Activated naive CD4-positive, alpha-beta T cell treated with anti-CD3 and anti-CD28 coated beads, Interleukin-2, amount 10 ng/mL, durations not matched to agents 7 days and 5 days (primary cell): ENCODE measurements at places on chromosomes 12 and 14.

- DNase-seq: no peak
Measured at GRCh38 chr12:4787965-4788364, 67.8 kb downstream of the GALNT8 start.

GRCh38 chr14:83461521-83461920, 1927.9 kb upstream of the SEL1L start:
- DNase-seq: no peak

DNA sequence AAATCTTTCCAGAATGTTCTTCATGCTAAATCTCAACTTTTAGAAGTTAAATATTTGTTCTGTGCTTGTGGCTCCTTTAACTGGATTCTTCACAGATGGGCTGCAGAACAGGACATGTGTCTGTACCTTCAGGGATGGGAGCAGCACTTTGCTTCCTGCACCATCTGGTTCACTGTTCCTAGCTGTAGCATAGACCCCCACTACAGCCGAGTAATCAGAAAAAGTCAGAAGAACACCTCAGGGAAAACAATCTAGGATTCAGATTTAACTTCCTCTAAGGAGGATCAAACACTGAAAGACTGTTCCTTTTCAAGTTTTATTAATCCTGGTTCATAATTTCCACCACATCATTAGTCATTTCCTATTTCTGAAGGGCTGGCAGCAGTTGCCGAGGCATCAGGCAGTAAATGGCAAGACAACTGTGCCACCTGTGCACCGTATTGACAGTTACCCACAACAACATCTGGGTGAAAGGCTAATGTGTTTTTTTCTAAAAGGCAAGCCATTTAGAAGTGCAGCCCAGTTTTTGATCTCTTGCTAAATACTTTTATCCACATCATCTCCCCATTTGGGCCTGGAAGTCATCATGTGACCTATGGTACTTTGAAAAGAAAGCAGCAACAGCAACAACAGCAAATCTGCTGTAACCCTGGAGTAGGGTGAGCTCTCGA, 212.8 kb upstream of the BMP4 start:
- no peak for DNase-seq

- peak; percentile 52 for DNase-seq
Measured at GRCh38 chr12:124687917-124688316, 120.5 kb upstream of the NCOR2 start.

DNA sequence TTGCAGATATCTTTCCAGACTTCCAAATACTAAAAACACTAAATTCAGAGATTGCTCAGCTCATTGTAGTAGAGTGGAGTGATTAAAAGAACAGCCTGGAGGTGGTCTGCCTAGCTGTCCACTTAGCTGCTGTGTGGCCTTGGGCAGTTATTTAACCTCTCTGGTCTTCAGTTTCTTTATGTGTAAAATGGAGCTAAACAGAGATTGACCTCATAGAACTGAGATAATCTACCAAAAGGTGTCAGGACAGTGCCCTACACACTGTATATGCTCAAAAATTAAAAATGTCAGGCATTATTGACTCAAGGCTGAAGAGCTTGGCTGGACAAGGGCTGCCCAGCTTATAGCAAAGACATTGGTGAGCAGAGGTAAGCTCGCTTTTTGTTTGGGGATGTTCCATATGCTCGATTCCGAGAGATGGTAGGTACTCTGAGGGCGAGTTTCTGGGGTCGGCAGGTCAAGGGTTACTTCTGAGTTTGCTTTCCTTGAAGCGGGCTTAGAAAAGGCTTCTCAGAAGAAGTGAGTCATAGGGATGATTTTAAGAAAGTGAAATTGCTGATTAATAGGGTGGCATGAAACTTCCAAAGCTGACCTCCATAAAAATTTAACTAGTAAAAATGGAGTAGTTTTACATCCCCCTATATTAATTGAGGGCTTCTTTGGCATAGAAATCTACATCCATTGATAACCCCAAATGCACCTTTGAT, 107.5 kb downstream of the GPATCH2L start:
- DNase-seq: no peak

- no peak for DNase-seq
Measured at GRCh38 chr12:9123781-9124382, 8.2 kb upstream of the A2M start.

DNA sequence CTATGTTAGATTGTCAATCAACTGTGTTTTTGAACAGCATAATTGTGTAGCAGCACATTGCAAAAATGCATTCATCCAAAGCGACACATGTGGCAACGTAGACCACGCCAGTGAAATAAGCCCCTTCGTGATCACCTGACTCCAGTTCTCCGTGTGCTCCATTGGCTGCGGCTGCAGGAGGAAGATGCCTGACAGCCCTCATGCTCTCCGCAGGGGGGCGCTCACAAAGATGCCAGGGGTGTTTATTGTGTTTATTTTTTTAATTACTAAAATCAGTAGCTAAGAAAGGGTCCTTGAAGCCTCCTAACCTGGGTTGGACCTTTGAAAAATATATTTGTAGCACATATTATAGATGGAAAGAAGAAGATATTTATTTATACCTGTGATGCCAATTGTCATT, 116.3 kb downstream of the SLC15A4 start:
- no peak for DNase-seq

DNA sequence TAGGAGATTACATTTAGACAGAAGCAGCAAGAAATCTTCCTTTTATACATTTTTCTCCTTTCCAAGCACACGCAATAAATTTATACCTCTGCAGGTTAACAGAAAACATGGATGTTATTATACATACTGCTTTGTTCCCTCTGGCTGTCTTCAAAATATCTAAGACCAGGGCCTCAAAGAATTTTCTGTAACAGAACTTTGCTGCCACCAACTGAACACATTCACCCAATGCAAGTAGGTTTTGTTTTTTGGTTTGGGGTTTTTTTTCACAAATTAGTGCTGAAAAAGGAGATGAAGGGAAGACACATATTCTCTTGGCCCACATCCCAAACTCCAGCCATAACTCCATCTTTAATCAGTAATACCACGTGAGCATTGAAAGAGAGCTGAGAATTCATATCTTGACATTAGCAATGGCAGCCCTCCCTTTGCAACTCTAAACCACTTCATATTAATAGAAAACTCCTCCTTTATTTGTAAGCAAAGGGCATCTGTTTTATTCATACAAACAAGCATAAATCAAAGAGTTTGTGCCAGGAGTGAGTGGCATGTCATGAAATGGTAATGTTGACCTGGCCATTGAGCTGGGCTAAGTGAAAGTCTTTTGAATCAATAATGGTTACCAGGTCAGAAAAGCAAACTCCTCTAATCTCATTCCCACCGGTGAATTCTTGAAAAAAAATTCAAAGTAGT, 150.8 kb upstream of the FSCB start:
- no peak for DNase-seq

DNA sequence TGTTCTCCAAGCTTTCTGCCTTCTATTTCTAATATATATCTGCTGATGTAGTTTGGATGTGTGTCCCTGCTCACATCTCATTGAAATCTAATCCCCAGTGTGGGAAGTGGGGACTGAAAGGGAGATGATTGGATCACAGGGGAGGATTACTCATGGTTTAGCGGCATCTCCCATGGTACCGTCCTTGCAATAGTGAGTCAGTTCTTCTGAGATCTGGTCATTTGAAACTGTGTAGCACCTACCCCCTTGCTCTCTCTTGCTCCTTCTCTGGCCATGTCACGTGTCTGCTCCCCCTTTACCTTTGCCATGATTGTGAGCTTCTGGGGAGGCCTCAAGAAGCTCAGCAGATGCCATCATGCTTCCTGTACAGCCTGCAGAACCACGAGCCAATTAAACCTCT, 26.2 kb upstream of the ALX1 start:
- DNase-seq: no peak

DNA sequence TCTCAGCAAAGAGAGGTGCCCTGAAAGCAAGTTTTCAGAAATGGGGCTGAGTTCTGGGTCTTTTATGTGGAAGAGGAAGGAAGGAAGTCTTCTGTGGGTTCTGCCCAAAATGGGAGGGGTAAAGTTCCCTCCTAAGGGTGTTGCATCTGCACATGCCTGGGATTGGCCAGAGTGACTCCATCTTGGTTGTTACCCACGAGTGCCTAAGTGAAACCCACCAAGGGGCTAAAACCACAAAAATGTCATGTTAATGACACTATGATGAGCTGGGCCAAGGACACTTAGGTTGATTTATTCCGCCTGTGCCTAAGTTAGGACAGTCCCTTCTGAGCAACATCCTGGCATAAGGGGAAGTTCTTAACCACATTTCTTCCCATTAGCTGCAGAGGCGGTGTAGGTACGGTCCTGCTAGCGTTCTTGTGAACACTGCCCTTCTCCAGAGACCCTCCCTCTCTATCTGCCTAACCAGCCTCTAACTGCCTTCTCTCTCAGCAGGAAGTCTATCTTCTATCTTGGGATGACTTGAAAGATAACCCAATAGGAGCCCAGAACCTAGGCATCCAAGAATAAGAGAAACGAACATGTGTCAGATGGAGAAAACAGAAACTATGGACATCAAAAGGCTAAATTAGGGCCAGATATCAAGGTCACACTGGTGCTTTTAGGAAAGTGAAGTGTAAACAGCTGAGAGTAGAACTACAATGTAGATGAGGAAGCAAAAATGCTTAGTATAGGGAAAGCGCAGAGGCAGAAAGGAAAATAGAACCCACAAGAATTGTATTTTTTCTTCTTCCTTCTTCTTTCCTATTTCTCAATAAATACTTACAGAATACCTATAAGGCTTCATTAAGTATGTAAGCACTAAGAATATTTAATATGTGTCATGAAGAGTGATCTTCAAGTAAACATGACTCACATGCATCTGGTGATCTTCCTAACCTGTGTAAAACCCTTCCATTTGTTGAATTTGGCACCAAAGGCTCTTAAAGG, 104.2 kb upstream of the AMN1 start:
- DNase-seq: peak; percentile 49

GRCh38 chr14:85527445-85528035, 2.4 kb upstream of the FLRT2 start:
- DNase-seq: no peak

GRCh38 chr14:104435147-104436046, 144.2 kb upstream of the C14orf180 start:
- no peak for DNase-seq

DNA sequence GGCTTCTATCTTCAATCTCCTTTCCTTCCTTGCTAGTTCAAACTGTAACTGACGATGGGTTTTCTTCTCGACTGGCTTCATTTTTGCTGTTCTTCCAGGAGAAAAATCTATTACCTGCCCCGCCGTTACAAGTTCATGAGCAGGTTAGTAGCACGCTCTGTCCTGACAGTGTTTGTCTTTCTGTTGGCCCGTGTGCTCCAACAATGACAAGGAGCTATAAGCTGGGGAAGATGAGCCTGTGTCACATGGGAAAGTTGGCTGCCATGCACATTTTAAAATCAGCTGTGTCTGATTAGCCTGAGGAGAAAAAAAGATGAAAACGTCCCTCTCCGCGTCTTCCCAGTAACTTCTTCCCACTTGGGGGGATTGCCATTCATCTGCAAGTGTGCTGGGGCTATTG, 180.2 kb downstream of the ANO4 start:
- no peak for DNase-seq

DNA sequence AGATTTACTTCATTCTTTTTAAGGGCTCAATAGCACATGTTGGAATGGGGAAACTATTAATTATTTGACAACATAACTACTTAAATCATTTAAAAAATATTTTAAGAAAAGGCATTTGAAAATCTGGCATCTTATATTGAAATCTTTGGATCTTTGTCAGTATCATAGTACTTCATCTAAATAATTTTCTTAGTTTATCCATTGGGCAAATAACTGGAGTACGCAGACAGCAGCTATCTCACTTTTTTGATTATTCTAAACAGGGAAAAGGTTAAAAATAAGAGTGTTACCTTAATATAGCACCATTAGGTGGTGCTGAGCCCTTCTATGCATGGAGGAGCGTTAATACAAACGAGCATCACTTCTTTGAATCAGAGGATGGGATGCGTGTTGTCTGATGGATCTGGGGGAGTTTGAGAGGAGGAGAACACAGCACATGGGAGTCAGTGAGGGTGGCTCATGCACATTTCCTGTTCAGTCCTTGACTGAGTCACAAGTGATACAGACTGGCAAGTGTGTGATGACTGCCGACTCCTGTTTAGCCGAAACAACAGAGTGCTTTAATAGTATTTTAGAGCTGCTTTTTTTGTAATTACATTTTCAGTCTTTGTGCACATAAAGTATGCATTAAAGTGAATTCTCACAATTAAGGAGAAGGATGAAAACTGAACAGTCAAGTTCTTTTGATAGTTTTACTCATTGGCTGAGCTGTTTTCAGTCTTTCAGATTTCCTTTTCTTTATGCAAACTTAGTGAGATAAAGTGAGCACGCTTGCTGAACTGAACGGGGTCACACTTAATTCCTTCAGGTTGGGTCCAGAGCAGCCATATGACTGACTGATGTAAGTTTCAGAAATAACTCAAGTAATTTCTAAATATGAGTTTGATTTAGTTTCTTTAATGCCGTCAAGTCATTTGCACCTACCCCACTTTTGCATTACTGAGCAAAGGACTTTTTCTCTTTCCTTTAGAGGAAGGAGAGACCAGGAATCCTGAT, 92.7 kb downstream of the DIP2B start:
- peak; percentile 62 for DNase-seq

DNA sequence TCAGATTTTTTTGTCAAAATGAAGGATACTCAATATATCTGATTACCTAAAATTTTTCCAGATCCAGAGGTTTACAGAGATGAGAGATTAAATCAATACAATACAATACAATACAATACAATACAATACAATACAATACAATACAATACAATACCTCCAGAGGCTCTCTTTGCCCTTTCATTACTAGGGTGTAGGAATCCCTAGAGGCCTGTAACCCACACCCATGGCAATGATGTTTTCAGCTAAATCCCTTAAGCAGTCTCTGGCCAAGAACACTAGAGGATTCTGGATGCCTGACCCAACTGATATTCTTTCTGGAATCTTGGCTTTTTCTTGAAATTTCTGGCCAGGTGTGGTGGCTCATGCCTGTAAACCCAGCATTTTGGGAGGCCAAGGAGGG, 23.7 kb upstream of the AEBP2 start:
- DNase-seq: no peak

DNA sequence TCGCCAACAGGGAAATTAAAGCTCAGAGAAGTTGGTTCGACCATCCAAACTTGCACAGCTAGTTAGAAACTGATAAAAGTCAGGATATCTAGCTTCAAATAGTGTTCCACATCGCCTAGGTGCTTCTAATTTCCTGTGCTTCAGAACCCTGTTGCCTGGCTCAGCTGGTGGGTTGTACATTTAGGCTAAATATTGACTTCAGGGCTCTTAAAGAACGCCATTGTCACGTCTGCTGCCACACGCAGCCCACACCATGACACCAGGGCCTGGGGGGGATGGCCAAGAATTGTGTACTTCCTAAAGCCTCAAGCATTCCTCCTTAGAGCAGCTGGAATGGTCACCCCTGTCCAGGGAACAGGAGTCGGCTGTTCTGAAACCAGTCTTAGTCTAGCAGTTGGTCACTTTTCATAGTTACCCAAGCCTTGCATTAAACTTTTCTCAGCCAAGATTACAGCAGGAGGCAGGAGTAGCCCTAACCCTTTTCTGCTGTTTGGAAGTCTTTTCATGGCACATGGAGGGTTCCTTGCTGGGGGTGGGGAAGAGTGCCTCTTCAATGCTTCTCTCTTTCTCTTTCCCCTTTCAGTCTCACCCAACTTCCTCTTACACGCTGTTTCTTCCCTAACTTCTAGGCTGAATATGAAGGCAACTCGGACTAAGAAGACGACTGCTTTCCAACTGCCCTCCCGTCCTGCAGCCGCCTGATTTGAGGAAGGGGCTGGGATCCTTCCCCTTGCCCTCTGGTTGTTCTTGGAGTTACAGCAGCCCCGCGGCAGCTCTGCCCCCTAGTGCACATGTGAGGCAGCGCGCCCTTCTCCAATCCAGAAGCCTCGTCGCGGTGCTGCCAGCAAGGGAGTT, 17.1 kb downstream of the FOS start:
- peak; percentile 84 for DNase-seq
